Effector CD4-positive, alpha-beta T cell (primary cell): ENCODE measurements at places on chromosomes 7 and 10.

DNA sequence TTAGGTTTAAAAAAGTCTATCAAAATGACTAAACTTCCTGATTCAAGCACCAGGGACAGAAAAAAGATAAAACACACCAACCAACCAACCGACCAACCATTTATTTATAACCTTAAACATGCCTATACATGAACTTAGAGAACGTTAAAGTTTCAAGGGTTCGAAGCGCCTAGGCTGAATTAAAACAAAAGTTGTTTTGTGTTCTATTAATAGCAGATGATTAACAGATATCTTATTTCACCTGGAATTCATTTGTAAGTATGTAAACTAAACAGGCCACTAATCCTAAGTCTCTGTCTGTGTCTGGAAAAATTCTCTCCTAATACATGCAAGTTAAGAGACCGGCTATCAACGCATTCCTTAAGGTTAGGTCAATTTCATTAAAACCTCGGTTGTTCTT lies 1.4 kb downstream of the BAIAP2L1 start:
- DNase-seq: no peak

- DNase-seq: peak; percentile 17
Measured at GRCh38 chr10:79047875-79048638, 20.7 kb upstream of the ZMIZ1 start.

DNA sequence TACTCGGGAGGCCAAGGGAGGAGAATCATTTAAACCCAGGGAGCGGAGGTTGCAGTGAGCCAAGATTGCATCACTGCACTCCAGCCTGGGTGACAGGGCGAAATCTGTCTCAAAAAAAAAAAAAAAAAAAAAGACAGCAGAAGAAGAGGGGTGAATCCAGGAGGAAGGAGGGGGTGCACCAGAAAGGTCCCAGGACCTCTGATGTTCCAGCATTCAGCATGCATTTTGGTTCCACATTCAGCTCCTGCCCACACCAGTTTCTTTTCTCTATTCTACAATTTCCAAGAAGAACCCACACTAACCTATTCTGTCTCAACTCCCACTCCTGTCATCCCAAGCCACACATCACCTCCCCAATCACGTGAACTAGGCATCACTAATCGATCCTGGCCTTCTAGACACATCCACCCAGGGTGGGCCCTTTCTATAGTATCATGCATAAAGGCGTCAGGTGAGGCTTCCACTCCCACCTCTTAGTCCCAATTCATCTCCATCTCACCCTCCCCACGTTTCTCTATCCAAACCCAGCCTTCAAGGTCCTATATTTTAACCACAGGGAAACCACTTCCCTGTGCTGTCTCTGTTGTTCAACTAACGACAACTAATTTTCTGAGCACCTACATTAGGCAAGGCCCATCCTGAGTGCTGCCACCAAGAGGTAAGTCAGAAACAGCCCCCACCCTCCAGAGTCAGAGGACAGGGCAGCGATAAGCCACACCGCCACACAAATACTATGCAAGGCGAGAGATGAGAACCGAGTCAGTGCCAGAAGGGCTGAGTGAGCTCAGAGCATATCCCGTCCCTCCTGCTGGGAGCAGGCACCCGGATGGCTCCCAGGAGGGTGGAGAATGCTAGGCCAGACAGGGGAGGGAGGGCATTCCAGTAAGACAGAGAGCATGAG lies 2.2 kb downstream of the ANXA11 start:
- DNase-seq: peak; percentile 55

DNA sequence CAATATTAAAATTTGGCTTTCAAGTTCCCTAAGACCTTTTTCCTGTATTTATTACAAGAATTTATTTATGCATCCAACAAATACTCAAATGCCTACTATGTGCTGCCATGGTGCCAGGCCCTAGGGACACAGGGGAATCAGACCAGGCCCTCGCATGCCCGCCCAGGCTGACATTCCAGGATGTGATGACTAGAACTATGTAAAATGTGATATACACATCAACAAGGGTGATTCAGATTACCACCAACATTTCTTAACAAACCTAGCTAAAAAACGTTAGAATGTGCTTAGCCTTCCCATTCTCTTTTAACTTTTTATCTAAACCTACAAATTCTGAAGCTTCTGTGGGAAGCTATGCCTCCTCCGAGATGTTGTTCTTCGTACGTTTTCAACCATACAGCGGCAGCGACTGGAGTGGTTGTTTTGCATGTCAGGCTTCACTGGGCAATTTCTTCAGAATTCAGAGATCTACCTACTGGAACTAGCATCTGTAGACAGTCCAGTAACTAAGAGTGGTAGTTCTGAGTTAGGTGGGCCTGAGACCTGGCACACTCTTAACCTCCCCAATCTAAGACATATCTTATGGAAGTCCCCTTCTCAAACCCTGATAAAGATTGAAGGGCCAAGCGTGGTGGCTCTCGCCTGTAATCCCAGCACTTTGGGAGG lies 22.1 kb downstream of the GNA12 start:
- DNase-seq: no peak

DNA sequence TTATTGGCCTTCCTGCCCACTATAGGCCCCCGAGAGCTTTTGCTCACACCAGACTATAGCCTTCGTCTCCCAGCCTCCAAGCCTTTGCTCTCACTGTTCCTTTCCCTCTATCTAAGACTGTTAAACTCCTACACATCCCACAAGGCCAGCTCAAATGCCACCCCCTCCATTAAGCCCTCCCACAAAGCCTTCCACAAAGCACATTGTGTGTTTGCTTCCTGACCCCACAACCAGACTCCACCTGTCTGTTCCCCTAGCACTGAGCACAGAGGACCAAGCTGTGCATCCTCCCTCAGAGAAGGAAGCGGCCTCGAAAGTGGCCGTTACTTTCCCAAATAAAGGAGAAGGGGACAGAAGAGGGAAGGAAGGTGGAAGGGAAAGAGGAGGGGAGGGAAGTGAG lies 1.3 kb downstream of the LOXL4 start:
- no peak for DNase-seq

DNA sequence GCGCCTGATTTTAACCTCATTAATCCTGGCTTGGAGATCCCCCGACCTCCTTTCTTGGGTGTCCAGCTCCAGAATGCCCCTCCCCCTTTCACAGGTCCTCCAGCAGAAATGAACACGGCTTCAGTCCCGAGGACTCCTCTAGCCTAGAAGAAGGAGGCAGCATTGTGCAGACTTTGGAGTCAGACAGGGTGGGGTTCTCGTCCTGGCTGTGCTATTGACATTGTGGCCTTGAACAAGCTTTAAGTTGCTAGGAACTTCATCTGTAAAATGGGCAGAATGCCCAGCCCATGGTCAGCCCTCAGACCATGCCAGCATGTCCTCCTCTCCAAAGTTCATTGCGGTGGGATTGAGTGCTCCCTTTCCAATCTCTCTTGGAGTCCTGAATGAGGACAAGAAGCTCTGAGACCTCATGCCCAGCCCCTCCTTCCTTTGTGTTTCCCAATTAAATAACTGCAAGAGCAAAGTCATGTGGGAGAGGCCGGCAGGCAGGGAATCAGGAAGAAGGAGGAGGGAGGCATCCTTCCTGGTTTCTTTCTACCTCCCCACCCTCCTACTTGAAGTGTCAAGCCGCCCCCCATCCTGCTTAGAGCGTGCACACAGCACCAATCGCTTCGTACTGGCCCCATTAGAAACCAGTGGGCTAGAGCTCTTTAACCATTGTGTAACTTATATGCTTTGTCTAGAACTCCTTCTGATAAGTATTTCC lies 86.4 kb downstream of the RBM20 start:
- no peak for DNase-seq
